Erythroblast (primary cell): ENCODE measurements at places on chromosomes 3 and 15.

DNA sequence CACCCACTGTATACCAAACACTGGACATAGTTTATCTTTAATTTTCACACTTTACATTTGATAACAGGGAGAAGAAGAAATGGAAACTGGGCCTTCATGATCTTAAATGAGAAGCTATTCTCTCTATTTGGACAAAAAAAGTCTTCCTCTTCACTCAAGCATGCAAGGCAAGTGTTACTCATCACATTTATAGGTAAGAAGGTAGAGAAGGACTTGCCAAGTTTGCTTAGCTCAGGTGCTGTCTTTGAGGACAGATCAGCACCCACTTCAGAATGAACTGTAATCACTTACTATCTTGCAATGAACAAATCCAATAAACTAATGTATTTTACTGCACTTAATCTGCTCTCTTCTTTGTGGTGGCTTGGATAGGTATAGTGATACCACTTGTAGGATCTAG is 1.1 kb upstream of the MYH15 start:
- no peak for DNase-seq

DNA sequence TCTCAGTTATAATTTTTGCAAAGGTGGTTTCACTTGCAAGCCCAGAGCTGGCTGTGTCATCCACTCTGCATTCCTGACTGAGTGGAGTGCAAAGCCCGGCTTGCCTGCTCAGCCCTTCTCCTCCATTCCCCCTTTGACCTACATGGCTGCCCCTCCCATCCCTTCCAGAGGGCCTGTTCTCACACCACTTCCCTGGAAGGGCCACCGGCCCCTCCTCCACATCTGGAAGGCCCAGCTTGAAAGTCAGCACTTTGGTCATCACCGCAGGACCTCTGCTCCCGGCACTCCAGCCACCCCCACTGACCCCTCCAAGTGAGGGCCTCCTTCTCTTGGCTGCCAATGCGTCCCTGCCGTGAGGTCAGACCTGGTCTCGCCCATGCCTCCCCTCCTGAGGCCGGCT is 74.1 kb upstream of the RNF7 start:
- DNase-seq: no peak

- no peak for DNase-seq
These were observed 216.7 kb downstream of the ABHD5 start for GRCh38 chr3:43907508-43907858.

DNA sequence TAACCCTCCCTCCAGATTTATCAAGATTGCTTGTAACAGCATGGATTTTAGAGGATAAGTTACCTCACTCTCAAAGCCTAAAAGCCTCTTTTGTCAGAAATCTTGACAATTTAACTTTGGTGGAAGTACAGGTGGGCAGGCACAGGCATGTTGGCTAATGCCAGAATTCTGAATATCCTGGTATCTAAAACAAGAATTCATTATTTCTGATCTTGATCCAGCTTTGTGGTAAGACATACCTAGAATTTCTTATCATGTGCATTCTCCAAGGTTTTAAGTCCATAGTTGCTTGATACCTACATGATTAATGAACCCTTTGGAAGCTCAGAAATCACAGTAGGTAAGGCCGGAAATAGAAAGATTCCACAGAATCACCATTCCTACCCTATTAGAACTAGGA is 109.9 kb upstream of the TTC14 start:
- no peak for DNase-seq

GRCh38 chr3:116339441-116340028 is 105.8 kb downstream of the LSAMP start:
- DNase-seq: no peak

DNA sequence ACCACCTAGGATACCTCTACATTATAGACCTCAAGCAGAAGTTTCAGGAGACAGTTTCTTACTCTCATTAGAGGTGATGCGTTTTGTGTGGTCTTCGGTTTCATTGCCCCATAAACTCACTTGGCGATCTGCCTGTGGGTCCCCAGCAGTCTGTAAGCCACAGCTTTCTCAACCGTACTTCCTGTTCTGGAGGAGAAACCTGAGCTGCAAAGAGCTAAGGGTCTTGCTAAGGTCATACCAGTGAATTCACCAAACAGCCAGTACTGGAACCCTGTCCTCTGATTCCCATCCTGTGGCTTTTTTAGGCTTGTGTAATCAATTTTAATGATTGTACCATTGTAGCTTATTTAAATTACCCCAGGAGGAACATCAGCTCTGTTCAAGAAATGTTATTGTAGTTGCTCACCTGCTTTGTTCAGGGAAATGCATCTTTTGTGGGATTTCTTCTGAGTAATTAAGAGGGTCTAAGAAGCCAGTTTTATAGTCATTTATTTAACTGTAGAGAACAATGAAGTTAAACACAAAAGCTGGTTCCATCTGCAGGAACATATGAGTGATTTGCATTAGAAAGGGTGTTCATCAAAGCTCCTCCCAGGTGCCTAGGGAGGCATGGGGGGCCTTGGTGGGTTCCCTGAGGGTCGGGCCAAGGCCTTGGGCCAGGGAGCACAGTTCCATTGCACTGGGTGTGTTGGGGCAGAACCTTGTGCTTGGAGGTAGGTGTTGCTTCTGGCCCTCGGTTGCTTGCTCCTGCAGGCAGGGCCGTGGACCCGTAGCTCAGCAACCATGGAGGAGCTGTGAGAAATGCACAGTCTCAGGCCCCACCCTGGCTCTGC is 69.6 kb downstream of the APBA2 start:
- DNase-seq: no peak

- no peak for DNase-seq
These were observed 99.3 kb upstream of the ZBED2 start for GRCh38 chr3:111694471-111694870.
